ENCODE measurements at places on chromosomes 16 and 17.

- DNase-seq: no peak
Measured at GRCh38 chr16:65773301-65773874, 593.1 kb upstream of the CDH5 start.

GRCh38 chr17:44198721-44199552, 747 bp downstream of the ATXN7L3 start:
- no peak for DNase-seq

- no peak for DNase-seq
Measured at GRCh38 chr17:71631483-71631882, 489.3 kb upstream of the SOX9 start.

- DNase-seq: no peak
Measured at GRCh38 chr16:2451851-2452320, 8.0 kb upstream of the TEDC2 start.

- DNase-seq: no peak
Measured at GRCh38 chr17:35087731-35088355, 24.3 kb upstream of the RFFL start.

- DNase-seq: peak; percentile 50
Measured at GRCh38 chr17:69716556-69716955, 302.1 kb downstream of the MAP2K6 start.

GRCh38 chr16:728131-728889, 1.4 kb downstream of the HAGHL start:
- peak; percentile 85 for DNase-seq

- DNase-seq: no peak
Measured at GRCh38 chr16:66467611-66468010, 40.5 kb downstream of the BEAN1 start.

GRCh38 chr17:1201132-1201702, 21.4 kb upstream of the ABR start:
- DNase-seq: no peak

DNA sequence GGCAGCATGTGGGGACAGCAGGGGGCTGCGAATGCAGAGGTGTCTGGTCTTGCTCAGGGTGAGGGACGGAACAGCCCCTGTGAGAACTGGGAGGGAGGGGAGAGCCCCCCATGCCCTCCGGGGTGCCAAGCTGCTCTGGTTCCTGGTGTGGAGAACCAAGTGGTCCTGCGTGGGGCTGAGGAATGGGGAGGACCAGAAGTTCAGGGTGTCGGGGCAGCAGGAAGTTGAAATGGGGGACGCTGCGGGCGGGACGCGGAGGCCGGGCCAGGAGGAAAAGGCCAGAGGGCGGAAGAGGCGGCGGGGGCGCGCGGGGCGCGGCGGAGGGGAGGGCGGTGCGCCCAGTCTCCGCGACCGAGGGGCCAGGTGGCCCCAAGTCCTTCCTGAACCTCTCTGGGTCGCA, 3.6 kb downstream of the ALDH3A1 start:
- DNase-seq: no peak

DNA sequence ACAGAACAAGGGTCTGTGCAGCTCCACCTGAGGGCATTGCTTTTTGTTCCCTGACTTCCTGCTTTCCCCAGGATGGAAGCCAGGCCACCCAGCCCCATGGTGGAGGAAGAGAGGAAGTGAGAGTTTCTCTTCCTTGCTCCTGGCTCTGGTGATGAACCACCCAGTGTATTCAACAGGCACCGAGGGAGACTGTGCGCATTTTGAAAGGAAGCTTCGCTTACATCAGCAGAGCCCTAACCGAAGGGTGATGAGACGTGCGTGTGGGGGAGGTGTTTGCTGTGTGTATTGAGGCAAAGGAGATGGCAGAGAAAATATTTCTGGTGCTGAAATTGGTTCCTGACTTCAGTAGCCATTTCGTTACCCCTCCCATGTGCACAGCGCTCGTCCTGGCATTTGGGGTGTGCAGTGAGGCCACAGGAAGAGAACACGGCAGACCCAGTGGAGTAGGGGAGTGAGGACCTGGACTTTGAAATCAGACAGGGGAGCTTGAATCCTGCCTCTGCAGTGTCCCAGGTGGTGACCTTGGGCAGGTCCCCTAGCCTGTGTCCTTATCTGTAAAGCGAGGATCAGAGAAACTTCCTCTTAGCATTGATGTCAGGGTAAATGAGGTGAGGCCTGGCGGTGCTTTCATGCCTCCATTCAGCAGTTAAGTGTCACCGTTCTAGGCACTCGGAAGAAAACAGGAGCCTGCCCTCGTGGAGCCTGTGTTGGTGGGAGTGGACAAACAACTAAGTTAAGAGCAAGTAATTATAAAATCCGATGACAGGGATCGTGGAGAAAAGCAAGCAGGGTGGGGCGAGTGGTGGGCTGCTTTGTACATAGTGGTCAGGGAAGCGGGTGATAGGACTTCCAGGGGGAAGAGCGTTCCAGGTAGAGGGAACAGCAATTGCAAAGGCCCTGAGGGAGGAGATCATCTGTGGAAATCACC, 7.4 kb downstream of the CMIP start:
- DNase-seq: no peak

DNA sequence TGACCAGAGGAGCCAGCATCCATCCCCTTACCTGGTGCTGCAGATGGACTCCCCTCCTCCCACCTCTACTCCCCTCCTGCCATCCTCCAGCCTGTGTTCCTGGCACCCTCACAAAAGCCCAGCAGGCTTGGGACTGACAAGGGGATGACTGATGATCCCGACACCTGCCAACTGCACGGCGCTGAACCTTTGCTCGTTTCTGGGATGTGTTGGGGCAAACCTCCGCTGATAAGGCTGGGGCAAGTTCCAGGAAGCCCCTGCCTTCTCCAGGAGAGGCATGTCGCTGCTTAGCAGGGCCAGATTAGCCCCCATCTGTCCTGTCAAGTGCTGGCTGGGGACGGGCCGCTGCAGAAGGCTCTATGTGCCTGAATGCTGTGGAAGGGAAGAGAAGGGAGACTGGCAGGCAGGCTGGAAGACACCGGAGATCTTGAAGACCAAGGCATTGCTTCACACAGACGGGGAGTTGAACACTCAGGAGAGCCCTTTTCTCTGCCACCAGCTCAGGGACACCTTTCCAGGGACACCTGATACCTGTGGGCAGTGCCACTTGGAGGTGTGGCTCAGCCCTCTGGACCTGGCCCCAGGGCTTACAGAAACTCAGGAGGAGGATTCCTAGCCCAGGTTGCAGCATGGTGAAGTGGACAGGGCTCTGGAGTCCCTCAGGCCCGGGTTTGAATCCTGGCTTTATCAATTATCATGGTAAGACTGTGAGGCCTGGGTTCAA, 973 bp upstream of the KRT15 start:
- no peak for DNase-seq

DNA sequence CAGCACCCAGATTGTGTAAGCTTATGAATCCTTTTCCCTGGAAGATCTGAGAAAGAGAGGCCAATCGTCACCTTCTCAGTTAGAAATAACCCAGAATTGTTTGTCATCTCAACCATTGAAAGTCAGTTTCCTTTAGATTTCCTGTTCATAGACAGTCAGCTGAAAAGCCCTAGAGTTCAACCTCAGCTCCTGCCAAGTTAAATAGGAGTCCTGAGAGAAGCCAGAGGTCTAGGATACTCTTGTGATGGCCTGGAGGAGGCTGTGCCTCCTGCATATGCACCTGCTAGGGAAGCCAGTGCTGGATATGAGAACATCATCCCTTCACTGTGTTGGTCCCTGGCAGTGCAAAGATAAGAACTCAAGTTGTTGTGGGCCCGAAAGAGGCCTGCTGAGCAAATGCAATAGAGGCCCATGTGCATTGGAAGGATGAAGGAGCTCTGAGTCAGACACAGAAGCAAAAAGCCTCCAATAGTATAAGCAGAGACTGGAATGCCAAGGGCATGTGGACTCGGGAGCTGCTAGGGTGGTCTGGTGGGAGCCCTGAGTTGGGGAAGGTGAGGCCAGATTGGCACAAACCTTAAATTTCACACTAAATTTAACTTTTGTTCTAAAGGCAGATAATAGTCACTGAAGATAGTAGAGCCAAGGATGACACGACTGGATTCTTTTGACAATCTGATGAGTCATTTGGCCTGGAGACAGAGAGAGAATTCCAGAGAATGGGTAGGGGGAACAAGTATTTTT, 520.9 kb upstream of the CDH5 start:
- DNase-seq: no peak

- no peak for DNase-seq
Measured at GRCh38 chr16:85199880-85200279, 87.6 kb upstream of the CIBAR2 start.
